Effector CD4-positive, alpha-beta T cell (primary cell): ENCODE measurements at places on chromosomes 7 and 10.

- no peak for DNase-seq
Observed at GRCh38 chr7:127751490-127752448, 99.8 kb downstream of the SND1 start.

- DNase-seq, result no peak
Observed at GRCh38 chr7:110557-111232, 81.7 kb upstream of the FAM20C start.

- no peak for DNase-seq
Observed at GRCh38 chr7:8440670-8441069, 7.3 kb downstream of the NXPH1 start.

DNA sequence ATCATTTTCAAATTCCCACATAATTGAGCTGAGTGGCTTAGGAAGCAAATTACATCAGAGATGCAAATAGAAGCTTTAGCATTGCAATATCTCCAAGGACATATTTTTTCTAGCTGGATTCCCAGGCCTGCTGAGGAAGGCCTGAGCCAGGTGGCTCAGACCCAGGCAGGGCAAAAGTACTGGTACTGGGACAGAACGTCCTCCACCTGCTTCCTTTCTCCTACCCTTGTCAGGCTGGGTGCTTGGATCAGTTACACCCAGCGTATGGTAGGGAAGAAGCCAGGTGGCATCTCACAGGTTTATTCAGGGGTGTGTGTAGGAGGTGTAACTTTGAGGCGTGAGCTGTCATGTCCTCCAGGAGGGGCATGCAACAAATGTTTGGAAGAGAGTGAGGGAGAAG lies 3.0 kb upstream of the PANK1 start:
- DNase-seq, result no peak

DNA sequence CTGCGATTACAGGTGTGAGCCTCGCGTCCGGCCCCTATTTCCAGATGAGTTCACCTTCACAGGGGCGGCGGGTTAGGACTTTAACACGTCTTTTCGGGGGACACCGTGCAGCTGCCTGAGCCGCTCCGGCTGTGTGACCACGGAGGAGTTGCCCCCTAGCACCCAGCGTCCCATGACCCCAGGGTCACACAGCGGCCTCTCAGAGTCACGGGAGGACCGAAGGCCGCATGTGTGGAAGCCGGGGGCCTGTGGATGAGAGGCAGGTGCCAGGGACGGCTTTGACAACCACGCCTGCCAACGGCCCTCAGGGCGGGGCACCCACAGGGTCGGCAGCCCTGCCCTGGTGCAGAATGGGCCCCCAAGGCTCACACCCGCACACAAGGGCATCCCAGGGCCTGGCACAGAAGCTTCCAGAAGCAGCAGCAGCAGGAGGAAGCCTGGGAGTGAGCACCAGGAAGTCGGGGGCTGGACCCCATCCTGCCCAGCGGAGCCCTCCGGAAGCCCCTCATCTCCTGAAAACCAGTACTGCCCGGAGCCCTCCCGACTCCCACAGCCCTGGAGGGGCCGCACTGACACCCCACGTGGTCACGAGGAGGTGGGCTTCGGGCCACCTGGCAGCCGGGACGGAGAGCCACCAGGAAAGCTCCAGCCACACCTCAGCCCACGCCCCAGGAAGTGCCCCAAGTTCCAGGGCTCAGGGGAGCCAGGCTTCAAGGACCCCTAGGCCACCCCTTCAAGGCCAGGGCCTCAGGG lies 32.7 kb downstream of the ADAP1 start:
- peak; percentile 2 for DNase-seq
